ENCODE measurements at places on chromosomes 16 and 17. TPM values are rescaled to one million over a fixed set of nuclear protein-coding genes. Genes with fewer than 3 reads are reported as not detected.

DNA sequence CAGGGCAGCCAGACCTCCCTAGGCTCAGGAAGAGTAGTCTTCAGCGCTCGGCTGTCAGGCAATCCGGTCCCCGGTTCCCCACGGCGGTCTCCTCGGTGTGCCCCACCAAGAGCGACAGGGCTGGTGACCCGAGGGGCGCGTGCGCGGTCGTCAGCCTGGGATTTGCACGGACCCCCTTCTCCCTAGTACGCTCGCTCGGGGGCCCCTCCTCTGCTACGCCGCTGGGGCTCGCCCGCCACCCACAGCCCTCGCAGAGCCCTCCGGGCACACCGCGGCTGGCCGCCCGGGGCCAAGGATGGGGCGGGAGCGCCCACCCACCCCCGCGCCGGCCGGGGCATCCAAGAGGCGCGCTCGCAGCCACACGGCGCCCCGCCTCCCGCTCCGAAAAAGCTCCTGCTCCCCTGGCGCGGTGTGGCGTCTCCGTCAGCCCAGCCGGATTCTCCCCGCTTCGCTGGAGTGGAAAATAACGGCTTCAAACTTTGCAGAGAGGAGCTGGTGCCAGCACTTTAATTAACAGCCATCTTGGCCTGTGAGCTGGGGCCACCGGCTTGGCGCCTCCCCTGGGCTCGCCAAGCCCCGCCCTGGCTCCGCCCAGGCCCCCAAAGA lies 2.1 kb upstream of the C1QL1 start:
- no peak for DNase-seq
- peaks cover 6% of the 10 kb centered on the region for H3K4me1 ChIP-seq
- H3K27me3 ChIP-seq, result peaks cover 78% of the 10 kb centered on the region

DNA sequence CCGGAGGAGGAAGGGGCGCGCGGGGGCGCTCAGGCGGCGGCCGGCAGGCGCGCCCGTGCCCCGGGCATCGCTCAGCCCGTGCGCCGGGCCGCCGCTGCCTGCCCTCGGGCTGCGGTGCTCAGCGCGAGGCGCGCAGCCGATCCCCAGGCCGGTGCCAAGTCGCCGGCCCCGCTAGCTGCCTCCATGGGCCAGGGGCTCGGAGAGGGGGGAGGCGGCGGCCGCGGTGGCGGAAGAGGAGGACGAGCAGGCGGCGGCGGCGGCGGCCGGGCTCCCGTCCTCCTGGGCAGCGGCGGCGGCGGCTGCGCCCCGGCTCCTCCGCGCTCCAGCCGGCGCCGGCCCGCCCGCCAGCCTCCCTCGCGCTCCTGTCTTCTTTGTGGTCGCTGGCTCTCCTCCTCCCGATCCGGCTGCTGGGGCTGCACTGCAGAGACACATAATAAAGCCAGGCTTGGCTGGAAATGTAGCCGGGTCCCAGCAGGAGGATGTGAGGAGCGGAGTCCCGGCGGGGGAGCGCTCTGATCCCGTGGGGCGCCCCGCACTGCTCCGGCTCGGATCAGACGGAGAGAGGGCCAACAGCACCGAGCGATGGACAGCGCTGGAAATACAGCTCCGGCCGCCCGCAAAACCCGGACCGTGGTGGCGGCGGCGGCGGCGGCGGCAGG lies 889 bp upstream of the ZNF423 start:
- peak overlapping the region; percentile 91 for H3K27ac ChIP-seq
- peaks cover 8% of the 10 kb centered on the region for H3K27me3 ChIP-seq
- DNase-seq, result peak; percentile 67
- H3K4me3 ChIP-seq, result peak overlapping the region; percentile 88
- H3K36me3 ChIP-seq, result no peaks in the 10 kb centered on the region

GRCh38 chr17:75111777-75112335 lies 2.1 kb downstream of the ARMC7 start:
- peaks cover 15% of the 10 kb centered on the region for H3K4me1 ChIP-seq
- DNase-seq, result no peak
- H3K36me3 ChIP-seq, result peaks cover 8% of the 10 kb centered on the region
- H3K27ac ChIP-seq, result peak overlapping the region; percentile 70

Gene CMTM2
- total RNA-seq, result not detected

Data from progenitor cell of endocrine pancreas (in vitro differentiated cells).